ENCODE measurements at places on chromosomes 4 and X.

DNA sequence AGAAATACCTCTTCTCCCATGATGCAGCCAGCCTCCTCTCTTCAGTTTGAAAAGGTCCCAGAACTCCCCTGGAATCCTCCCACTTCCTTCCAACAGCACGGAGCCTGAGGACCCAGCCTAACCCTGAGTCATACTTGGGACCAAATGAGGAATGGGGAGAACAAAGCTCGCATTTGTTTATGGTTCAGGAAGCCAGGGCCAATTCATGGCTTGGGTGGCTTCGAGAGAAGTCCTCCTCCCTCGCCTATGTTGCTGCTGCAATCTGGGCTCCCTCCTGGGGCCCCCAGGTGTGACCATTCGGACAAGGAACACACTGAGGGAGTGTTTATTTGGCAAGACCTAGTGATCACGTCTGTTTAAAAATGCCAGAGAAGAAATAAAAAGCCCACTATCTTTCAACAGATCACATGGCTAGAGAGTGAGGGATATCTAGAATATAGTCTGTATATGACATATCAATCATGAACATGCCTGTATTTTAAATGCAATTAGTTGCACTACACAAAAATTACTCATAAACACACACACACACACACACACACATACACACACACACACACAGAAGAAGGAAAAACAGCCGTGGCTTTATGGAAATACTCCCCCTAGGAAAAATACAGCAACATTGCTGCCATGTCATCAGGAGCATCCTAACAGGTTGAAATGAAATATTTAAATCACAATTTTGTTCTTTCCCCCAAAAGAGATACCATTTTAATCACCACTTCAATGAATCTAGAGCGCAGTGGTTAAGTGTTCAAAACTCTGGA is 155.7 kb upstream of the MAP3K15 start:
- no peak for DNase-seq

- no peak for DNase-seq
These were observed 44.3 kb upstream of the MTMR8 start for GRCh38 chrX:64439551-64439950.

GRCh38 chrX:100648458-100649417 is 4.7 kb downstream of the SRPX2 start:
- DNase-seq = no peak

GRCh38 chr4:98662626-98663225 is 4.3 kb upstream of the TSPAN5 start:
- DNase-seq = no peak

DNA sequence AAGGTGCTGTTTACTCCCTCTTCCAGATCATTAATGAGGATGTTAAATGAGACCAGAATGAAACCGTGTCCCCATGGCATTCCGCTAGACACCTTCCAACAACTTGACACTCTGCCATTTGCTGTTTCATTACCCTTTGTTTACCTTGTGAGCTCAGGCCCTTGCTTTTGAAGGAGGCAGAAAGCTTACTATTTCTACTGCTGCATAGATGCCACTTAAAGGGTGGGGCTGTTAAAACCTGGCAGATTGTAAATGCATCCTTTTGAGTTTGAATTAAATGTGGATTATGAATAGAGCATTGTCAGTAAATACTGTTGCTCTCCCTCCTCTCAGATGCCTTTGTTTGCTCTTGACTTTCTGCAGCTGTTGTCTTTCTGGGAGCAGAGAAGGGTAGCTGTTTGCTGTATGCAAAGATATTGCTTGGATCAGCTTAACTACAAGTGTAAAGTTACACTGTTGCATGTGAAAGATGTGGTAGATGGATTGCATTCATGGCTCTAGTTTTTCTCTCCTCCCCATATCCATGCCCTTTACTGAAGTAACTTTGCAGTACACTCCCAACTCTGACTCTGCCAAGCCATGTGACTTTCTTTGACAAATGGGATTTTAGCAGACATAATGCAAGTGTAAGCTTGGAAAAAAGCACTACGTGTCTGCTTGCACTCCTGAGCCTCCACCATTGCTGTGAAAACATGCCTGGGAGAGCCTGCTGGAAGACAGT is 75.0 kb upstream of the DHX15 start:
- no peak for DNase-seq

DNA sequence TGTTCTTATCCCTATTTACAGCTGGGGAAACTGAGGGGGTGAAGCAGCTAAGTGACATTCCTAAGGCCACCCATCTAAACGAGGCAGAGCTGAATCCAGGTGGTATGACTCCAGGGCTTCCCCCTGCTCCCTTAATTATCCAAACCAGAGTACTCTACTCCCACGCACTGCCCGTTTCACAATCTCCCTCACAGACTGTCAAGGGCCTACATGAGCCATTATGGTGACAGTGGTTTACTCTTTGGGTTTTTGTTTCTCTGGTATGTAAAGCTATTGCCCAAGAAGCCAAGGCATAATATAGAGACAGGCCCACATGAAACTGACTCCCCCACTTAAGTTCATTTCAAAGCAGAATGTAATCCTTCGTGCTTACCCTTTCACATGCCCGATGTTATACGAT is 95.1 kb downstream of the NHS start:
- DNase-seq = no peak

DNA sequence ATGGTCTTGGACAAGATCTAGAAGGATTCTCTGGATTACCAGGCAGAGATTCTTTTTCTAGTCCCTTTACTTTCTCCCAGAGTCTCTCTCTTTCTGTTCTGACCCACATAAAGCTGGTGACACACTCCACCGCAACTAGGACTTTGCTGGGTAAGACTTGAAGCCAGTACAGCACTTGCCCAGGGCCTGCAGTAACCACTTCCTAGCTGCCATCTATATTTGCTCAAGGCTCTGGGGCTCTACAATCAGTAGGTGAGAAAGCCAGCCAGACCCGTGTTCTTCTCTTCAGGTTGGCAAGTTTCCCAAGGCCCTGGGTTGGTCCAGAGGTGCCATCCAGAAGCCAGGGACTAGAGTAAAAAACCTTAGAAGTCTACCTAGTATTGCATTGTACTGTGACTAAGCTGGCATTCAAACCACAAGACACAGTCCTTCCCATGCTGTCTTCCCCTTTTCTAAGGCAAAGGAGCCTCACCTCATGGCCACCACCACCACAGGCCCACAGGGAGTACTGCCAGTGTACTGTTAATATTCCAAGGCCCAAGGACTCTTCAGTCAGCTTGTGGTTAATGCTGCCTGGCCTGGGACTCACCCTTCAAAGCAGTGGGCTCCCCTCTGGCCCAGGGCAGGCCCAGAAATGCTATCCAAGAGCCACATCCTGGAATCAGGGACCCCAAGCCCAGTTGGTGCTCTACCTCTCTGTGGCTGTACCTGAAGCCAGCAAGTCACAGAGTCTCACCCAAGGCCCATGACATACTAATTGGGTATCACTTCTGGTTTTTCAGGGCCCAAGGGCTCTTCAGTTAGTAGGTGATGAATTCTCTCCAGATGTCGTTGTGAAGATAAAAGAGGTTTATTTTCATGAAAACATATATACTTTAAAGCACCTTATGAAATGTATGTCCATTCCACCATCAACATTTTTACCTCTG is 54.7 kb downstream of the CD38 start:
- no peak for DNase-seq

GRCh38 chrX:1531096-1531890 is 5.7 kb downstream of the P2RY8 start:
- no peak for DNase-seq

DNA sequence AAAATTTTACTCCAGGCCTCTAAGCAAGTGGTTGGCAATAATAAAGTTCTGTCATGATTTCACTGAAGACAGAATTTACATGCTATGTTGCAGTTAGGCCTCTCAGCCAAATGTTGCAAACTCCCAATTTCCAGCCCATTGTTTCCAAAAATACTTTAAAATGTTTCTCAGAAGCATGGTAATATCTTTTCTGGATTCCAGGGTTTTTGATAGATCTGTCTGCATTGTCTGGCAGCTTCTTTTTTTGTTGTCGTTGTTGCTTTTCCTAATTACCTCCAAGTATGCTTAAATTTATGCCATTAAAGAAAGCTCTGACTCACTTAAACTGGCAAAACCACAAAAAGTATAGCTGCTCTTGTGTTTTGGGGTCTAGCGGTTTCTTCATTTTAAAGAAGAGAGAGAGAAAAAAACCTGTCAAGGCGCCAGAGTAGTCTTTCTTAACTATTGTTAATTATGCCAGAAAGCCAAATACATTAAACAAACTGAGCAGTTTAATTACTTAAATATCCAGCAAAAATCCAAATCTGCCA is 97.0 kb downstream of the AGTR2 start:
- no peak for DNase-seq

GRCh38 chrX:39972340-39972739 is 125.4 kb downstream of the BCOR start:
- no peak for DNase-seq

GRCh38 chr4:156501962-156502361 is 469.6 kb downstream of the PDGFC start:
- no peak for DNase-seq

- no peak for DNase-seq
These were observed 84.0 kb downstream of the LPAR4 start for GRCh38 chrX:78831523-78831922.
